Stimulated activated CD8-positive, alpha-beta memory T cell treated with anti-CD3 and anti-CD28 coated beads, Interleukin-15, amount 100 ng/mL, for 1 hour (primary cell): ENCODE measurements at places on chromosomes 6 and 20.

GRCh38 chr6:36383606-36384005, 3.9 kb downstream of the ETV7 start:
- DNase-seq: no peak

DNA sequence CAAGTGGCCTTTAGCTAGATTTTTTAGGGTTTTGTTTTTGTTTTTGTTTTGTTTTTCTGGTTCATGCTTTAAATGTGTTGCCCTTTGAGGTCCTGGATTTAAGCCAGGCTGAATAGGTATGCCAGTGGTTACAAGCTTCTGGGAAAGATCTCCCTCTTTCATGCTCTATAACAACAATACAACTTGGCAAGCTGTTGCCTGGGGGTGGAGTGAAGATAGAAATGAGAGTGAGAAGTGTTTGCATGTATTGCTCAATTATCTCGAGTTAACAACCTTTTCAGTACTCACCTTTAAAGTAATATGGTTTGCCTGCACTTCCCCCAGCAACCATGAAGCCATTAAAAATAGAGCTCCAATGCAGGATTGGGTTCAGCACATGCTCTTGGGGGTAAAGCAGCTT, 19.2 kb upstream of the HAO1 start:
- no peak for DNase-seq

DNA sequence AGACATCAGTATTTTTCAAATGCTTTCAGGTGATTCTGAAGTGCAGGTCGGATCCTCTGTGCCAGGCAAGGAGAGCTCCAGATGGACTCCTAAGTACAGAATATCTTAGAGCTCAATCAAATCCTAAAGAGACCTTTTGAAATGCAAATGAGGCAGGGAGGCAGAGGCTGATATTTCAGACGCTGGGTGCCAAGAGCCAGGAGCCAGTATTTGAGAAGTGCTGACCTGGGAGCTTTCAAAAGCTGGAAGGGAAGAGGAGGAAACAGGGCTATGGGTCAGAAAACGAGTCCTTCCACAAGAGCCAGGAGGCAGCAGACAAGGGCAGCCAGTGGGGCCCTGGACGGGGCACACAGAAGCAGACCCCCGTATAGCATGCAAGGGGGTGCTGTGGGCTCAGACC, 46.1 kb upstream of the DSN1 start:
- no peak for DNase-seq

DNA sequence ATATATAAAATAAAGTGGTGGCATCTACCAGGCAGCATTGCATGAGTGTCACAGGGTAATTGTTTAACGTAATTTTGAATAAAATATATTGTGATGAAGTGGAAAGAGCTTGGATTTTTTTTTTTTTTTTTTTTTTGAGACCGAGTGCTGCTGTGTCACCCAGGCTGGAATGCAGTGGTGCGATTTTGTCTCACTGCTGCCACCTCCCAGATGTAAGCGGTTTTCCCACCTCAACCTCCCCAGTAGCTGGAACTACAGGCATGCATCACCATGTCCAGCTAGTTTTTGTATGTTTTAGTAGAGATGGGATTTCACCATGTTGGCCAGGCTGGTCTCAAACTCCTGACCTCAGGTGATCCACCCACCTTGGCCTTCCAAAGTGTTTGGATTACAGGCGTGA, 81.1 kb upstream of the SMIM8 start:
- no peak for DNase-seq

- no peak for DNase-seq
Observed at GRCh38 chr6:17971128-17972073, 16.0 kb downstream of the KIF13A start.

DNA sequence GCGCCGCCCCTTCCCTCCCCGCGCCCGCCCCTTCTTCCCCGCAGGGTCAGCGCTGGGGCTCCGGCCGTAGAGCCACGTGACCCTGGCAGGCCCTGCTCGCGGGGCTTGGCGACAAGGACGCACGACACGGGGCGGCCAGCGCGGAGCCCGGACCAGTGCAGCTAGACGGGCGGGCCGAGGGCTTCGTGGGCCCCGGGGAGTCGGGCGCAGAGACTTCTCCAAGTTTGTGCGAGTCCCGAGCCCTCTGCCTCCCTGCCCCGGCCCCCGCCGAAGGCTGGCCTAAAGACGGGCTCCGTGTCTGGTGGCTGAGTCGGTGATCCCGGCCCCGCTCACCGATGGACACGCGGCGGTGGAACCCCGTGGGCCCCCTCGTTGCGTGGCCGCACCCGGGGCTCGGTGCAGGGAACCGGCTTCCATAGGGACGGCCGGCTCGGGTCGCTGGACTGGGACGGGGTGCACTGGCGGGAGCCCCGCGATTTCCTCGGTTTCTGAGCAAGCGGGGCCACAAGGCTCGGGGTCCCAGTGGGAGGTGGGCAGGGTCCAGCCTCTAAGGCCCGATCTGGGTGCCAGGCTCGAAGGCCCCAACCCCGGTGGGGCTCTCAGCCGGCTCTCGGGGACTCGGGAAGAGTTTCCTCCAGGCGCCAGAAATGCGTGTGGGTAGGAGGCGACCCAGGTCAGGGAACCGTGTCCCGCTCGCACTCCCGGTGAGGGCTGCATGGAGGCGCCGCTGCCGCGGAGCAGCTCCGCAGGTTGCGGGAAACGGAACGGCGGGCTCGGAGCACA, 452 bp upstream of the GATA5 start:
- no peak for DNase-seq

DNA sequence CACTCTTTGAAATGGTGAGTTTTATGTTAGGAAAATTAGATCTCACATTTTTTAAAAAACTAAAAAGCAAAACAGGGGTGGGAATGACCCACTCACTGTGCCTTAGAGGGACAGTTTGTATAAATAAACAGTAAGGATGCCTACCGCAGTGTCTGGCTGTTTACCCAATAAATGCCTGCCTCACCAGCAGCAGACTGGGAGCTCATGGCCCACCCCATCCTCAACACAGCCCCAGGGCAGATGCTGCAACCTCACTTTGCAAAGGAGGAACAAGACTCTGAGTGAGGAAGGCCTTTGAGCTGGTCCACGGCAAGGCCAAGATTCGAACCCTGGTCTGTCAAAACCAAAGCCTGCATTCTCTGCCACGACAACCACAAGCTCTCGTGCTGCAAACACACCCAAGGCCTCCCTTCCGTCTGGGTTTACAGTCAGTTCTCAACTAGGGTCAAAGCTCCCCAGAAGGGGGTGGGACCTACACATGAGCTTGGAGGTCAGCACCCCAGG, 77.8 kb downstream of the BMP7 start:
- DNase-seq: no peak

- no peak for DNase-seq
Observed at GRCh38 chr6:114087496-114087895, 116.5 kb upstream of the HDAC2 start.

DNA sequence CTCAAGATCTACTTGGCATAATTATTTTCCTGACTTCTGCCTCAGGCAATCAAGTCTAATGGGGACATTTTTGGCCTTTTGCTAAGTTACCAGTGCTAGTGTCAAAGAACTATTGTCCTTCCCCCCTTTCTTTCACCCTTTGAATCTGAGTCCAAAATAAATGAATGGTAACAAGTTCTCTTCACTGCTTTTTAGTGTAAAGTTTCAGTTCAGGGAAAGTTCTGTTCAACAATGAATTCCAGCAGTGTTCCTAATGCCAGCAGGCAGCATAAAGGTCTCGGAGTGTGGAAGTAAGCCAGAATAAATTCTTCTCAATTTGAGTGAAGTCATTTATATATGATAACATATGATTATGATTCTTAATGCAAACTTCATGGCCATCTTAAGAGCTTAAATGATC, 20.8 kb upstream of the TSPYL1 start:
- no peak for DNase-seq

DNA sequence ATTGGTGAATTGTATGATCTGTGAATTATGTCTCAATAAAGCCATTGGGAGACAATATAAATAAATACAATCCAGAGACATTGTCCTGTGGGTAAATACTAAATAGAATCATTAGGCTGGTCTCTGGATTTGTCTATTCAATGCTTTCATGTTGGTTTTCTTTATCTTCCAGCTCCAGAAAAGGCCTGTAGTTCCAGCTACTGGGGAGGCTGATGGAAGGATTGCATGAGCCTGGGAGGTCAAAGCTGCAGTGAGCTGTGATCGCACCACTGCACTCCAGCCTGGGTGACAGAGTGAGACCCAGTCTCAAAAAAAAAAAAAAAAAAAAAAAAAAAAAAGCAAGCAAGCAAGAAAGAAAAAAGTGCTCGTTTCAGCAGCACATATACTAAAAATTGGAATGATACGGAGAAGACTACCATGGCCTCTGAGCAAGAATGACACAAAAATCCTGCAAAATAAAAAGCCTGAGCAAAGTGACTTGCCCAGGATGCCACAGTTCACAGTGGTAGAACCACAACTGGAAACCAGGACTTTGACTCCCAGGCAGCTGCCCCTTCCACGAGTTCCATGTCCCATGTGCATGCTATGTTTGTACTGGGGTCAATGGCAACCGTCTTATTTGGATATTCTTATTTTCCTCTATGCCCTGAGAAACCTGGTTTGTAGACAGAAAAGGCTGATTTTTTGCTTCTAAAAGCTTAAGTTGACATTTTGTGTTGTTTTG, 33.6 kb upstream of the GMPR start:
- no peak for DNase-seq

GRCh38 chr6:140620496-140620895, 1246.0 kb upstream of the CITED2 start:
- DNase-seq: no peak

- DNase-seq: no peak
Observed at GRCh38 chr6:165599121-165599520, 63.9 kb downstream of the PDE10A start.

GRCh38 chr6:45470131-45470738, 92.5 kb upstream of the SUPT3H start:
- no peak for DNase-seq

DNA sequence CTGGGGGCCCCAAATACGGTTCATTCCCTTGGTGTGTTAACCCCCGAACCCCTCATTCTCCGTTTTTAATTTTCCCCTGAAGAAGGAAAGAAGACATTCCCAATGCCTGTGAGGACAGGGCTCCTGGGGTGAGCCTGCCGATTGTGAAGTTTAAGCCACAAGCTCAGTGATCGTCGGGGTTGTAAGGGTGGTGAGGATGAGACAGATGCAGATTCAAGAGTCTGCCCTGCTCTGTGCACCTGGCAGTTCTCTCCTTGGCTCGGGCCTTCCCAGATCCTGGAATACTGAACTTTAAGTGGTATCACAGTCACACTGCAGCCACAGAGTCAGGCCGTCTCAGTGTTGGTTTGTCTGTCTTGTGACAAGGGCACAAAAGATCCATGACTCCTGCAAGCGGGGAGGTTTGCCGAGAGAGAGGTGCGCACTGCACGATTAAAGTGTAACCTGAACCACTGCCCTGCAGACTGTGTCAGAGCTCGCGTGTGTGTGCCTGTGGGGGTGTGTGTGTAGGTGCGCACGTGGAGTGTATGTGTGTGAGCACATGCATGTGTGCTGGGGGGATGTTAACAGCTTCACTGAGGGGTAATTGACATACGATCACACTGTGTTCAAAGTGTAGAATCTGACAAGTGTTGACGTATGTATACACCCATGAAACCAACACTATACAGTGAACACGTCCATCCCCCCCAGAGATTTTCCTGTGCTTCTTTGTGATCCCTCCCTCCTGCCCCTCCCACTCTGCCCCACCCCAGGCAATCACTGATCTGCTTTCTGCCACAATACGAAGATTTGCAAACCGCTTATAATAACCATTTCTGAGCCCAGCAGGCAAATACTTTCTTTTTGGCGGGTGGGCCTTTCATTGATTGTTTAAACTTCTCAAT, 38.9 kb downstream of the RPP40 start:
- no peak for DNase-seq

- DNase-seq: no peak
Observed at GRCh38 chr6:153437193-153437592, 306.1 kb upstream of the RGS17 start.

- DNase-seq: no peak
Observed at GRCh38 chr20:17570347-17571152, 675 bp downstream of the DSTN start.

DNA sequence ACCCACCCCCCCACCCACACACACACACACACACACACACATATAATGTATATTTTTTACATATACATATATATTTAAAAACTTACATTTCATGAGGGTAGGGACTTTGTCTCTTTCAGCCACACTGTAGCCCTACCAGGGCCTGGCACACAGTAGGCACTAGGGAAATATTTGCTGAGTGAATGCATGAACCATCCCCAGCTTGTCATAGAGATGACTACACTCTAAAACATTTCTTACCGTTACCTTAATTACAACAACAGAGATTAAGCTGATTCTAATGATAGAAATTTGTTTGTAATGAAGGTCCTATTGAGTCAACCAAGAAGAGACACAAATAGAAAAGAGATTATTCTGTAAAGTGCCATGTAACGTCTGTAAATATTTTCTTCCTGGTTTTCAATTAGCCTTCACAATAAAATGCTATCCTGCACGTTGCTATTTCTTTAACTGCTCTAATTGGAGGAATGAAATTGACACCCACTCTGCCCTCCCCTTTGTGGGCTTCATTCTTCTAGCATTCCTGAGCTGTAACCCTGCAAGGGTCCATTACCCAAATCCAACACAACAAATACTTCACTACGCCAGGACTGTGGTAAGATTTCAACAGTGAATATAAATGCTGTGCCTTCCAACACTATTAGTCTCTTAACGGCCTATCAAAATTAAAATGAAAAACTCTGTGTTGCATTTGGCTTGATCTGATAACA, 30.8 kb downstream of the SIM1 start:
- DNase-seq: no peak

GRCh38 chr6:27517928-27518787, 45.3 kb upstream of the ZNF184 start:
- no peak for DNase-seq

DNA sequence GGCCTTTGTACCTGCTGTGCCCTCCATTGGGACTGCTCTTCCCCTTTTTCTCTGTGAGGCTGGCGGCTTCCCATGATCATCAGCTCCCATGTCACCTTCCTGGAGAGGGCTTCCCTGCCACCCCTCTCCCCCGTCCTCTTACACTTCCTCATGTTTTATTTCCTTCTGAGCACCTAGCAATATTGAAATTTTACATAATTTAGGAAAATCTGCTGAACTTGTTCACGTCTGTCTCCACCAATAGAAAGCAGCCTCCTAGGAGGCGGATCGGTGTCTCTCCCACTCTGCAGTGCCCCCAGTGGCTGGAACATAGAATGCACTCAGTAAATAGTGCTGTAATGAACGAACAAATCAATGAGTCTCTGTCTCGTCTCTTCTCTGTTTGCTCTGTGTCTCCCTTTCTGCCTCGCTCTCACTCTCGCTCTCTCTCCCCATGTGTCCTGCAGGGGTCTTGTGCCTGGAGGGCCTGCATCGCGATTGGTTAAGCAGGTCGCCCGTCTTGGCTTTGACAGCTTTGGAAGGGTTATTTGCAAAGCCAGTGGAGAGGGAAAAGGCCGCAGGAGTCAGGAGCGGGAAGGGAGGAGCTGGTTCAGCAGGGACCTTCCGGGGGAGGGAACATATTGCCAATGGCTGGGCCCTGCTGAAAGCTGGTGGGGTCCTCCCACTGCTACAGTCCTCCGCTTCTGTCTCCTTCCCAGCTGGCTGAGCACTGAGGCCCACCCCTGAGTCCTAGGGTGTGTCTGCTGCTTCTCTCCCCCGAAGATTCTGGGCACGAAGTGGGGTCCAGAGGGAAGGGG, 12.1 kb upstream of the OCSTAMP start:
- DNase-seq: peak; percentile 41
